ENCODE measurements at places on chromosomes 12 and 14.

DNA sequence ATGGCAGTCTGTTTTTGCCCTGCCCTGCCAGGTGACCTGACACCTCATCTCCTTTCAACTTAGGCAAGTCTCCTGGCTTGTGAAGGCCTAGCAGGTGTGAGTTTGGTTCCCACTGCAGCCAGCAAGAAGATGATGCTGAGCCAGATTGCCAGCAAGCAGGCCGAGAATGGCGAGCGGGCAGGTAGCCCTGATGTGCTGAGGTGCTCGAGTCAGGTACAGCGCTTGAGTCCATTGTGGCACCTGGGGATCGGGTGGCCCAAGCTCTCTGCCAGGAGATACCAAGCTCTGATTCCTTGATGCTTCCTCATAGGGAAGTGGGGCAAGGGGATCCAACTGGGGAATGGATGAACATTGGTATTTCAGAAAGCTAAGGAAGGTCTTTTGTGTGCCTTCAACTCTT lies 4.1 kb upstream of the CSAD start:
- DNase-seq, result no peak

DNA sequence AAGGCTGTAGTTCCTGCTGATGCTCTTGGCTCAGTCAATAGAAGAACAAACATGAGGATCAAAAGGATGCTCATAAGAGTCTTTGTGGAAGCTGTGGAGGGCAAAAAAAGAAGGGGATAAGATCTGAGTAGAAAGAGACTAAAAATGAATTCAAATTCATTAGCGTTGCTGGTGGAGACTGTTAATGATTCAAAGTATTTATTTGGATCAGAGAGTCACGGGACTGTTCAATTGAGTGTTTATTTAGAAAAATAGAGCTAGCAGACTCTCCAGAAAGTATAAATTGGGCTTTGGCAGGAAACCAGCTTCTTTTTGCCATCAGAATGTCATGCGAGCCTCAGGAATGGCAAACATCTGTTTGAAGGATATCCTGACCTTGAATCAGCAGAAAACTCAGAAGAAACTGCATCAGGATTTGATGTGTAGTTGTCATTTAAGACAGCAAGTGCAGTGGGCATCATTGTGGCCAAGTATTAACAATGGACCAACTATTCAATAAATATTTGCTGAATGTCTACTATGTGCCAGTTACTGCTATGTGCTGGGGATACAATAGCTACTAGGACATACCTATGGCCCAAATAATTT lies 126.4 kb downstream of the TBC1D30 start:
- DNase-seq, result no peak

DNA sequence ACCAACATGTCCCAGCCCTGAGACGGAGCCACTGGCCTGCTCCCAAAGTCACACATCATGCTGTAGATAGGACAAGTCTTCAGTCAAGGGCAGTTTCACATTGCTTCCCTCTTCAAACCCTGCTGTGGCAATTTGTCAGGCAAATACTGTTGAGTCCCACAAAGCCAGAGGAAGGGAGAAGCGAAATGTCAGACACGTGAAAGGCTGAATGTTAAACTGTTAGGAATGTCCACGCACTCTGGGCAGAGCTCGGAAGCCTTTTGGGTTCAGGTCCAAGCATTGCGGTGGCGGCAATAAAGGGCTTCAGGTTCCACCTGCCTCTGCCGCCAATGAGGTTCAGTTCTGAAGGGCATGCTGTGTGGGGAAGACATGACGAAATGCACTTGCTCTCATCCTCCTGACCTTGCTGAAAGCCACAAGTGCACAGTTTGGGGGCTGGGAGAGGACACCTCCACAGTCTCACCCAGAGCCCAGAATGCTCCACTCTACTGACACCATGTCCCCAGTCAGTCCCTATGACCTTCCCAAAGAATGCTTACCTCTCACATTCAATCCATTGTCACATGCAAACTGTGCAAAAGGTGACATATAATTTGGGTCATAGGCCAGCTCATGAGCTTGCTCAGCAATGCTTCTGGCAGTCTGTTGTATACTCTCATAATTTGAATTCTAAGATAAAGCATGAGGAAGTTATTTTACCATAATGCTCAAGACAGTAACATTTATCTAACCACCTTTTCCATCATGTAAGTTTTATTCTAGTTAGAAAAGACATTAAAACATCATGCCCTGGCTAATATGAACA lies 35.7 kb downstream of the RAD9B start:
- DNase-seq, result peak; percentile 81

DNA sequence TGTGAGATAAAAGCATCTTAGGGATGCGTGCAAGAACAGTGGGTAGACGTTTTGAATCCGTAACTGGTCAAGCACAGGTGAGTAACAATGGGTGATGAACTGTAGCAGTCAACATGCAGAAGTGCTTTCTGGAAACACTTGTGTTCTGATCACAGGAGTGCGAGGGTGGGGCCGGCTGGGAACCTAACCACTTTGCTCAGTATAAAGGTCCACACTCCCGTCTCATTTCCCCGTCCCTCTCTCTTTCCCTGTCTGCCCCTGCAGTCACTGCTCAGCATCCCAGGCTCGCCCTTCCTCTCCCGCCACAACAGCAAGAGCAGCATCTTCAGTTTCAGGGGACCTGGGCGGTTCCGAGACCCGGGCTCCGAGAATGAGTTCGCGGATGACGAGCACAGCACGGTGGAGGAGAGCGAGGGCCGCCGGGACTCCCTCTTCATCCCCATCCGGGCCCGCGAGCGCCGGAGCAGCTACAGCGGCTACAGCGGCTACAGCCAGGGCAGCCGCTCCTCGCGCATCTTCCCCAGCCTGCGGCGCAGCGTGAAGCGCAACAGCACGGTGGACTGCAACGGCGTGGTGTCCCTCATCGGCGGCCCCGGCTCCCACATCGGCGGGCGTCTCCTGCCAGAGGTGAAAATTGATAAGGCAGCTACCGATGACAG lies 127.1 kb downstream of the FIGNL2 start:
- peak; percentile 40 for DNase-seq

DNA sequence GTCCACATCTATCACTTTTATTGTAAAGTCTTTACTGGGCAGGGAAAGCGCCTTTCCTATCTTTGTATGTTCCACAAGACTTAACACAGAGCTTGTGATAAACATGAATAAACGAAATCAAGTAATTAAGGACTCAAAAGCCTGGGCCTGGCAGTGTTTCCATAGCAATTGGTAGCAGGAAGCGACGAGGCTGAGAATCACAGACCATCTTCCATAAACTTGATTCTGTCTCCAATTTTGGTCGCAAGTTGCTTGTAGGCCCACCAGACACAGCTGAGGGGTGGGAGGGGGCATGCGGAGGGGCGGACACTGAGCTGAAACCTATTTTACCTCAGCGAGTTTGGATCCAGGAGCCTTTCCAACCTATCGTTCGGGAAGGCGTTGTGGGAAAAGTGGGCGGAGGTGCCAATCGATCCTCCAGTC lies 302 bp downstream of the CCDC38 start:
- DNase-seq, result peak; percentile 20

DNA sequence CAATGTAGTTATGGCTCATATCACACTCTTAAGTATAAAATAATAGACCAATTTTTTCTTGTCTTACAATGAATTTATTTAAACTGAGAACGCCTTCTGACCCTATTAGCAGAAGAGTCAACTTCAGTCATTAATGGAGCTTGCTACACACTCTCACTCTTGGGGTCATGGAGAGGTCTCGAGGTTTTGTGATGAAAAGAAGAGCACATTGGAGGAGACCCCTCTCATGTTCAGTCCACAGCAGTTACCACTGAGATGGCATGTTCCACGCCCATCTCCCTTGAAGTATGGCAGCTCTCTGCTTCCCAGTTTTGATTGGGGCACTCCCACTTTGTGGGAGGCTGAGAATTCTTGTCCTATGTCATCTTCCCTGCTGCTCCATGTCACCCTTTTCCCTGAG lies 266.4 kb downstream of the RPS29 start:
- no peak for DNase-seq

DNA sequence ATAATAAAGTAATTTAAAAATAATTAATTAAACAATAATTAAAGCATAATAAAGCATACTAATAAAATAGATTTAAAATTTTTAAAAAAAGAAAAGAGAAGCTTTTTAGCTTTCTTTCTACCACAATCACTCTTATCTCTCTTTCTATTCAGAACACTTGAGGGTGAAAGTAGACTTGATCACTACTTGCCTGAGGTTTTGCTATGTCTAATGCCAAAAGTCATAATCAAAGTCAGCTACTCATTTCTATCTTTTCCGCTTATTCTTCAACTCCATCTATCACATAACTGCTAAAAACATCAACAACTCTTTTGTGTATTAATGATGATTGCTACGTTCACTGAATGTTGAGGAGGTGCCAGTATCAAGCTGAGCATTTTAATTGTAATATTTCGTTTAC lies 202.0 kb upstream of the KRR1 start:
- no peak for DNase-seq

- DNase-seq, result no peak
Measured at GRCh38 chr12:65857840-65858239, 33.6 kb downstream of the HMGA2 start.

DNA sequence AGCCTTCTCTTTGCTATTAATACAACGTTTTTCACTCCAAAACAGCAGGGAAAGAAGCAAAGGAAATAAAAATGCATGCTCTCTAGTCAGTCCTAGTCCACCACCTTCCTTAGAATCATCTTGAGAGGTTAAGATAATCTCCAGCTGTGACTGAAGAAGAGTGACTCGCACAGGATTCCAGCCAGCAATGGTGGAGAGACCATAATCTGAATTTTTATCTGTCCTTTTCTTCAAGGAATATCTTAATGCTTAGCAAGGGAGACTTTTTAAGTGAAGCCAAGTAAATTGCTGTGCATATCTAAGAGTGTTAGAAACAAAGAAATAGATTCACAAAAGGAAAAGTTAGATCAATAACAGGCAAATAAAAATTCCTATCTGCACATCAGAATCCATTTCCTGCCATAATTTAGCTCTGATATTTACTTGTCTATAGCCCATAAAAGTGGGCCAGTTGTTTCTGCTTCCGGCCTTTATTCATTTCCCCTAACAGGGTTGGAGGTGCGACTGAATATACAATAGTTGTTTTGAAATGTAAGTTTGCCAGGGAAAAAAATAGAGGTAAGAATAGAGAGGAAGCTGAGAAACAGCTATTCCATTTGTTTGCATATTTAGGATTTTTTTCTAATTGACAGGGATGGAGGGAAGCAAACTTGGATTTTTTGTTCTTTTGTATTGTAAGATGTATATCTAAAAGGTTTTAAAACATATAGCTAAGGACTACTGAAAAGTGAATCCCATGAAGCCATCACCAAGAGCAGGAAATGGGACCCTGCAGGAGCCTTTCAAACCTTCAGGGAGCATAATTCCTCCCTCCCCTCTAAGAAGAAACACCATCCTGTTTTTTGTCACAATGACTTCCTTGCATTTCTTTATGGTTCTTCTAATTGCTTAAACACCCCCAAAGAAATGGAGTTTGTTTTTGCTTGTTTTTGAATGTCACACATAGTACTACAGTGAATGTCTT lies 154.0 kb downstream of the ITPR2 start:
- no peak for DNase-seq

- no peak for DNase-seq
Measured at GRCh38 chr12:132588821-132589669, 21.3 kb downstream of the LRCOL1 start.

DNA sequence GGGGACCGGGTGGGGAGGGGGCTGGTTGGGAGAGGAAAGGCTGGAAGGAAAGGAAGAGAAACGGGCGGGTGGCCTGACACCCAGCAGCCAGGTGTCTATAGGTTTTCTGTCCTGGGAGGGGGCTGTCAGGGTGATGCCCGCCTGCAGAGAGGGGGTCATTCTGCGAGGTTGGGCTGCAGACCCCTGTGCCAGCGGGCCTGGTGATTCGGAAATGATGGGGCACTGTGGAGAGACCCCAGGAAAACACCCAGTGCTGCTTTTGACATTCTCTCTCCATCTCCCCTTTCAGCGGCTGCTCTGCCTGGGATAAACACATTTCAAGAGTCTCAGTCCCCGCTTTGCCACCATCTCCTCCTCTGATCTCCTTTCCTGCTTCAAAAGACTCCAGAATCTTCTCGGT lies 168.5 kb upstream of the RTL1 start:
- no peak for DNase-seq

DNA sequence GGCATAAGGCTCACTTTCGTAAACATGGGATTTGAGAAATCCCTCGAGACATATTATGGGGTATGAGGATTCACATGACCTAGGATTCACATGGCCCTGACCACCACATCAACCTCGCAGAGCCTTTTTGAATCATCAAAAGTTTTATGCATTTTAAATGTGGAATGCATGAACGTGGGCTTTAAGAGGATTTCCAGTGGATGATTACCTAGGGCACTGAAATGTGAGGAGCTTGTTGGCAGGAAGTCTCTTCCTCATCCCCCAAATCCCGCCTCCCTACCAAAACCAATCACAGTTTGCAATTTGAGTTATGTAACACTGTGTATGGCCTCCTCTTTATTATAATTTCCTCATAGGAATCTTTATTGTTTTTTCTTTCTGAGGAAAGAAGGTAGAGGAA lies 659.6 kb upstream of the TBX3 start:
- no peak for DNase-seq

- no peak for DNase-seq
Measured at GRCh38 chr12:87310126-87310525, 719.1 kb downstream of the C12orf50 start.

DNA sequence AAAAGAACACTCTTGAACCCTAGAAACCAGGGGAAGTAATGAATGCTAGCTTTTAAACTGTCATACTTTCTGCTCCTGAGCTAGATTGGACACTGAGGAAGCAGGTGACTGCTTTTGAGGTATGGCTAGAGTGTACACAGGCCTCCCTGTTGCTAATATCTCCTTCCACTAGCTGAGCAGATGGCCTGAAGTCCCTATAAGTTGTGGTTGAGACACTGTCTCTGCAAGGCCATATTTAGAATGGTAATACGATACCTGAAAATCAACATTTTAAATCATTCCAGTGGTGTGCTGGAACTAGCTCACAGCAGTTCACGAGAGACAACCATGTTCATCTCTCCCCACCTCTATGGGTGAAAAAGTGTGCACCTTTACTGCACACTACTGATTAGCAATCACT lies 46.4 kb upstream of the BMP4 start:
- DNase-seq, result no peak

DNA sequence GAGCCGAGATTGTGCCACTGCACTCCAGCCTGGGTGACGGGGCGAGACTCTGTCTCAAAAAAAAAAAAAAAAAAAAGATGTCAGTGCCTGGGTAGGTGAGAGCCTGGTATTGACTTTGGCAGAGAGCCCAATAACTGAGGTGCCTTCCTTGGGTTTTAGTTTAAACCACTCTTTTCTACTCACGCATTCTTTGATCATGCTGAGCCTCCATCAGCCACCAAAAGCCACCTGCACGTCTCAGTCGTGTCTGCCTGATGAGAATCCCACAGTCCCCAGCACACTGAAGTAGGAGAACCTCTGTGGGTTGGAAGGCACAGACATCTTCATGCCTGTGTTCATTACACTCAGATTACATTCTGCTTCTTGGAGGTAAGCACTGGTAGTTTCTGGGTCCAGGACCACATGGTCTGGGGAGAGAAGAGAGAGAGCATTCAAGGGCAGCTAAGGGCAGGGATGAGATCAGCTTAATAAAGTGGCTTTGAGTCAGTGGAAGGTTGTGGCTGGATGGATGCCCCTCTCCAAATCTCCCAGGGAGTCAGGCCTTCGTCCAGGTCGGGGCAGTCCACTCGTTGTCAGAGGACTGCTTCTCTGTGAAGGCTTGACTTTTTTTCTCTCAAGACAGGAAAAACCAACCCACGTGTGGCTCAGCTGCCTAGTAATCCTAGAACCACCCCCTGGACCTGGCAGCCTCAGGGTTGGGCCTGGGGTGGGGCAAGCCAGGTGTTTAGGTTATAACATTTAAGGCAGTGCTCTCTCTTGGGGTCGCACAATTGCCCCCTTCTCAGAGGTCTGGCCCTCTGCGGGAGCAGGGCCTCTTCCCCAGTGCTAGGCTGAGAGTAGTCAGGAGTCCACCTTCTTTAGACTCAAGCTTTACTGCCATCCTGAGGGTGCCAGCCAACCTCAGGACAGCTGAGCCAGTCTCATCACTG lies 32.6 kb upstream of the MAX start:
- peak; percentile 62 for DNase-seq

Data from fibroblast of lung (primary cell).